Left lobe of liver (tissue), 2 donors: ENCODE measurements at places on chromosomes 5 and 9. TPM values are rescaled to one million over a fixed set of nuclear protein-coding genes. Genes with fewer than 3 reads are reported as not detected.

Gene FOXD4
- total RNA-seq = not detected

DNA sequence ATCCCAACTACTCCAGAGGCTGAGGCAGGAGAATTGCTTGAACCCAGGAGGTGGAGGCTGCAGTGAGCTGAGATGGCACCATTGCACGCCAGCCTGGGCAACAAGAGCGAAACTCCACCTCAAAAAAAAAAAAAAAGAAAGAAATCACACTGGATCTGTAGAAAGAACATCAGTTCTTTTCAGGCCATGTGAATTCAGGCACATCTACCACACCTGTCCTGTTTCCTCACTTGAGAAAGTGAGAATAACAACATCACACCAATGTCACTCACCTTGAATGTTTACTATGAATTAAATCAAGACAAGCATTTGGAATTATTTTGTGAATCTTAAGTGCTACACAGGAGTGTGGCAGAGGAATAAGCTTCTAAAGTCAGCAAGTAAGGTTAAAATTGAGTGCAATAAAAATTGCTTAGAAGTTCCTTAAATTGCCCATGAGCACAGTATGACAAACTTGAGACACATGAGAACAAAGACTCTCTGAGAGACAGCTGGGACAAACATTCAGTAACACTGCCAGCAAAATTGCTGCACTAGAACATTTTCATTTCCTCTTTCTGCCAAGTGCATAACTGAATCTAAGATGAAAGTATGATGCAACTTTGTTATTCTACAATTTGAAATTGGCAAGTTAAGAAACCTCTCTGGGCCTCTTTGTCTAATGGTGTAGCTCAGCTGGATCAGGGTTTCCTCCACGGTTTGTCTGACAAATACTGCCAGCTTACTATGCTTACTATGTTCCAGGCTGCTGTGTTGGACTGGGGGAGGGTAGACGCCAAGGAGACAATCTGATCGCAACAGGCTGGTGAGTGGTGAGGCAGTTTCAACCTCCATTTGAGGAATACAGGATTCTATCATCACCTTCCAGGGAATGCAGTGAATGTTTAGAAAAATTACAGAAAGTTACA is 1.9 kb upstream of the RIC1 start:
- DNase-seq = no peak

GRCh38 chr9:23622396-23622795 is 203.6 kb downstream of the ELAVL2 start:
- DNase-seq = no peak

GRCh38 chr9:110148384-110148783 is 59.6 kb downstream of the C9orf152 start:
- no peak for DNase-seq

DNA sequence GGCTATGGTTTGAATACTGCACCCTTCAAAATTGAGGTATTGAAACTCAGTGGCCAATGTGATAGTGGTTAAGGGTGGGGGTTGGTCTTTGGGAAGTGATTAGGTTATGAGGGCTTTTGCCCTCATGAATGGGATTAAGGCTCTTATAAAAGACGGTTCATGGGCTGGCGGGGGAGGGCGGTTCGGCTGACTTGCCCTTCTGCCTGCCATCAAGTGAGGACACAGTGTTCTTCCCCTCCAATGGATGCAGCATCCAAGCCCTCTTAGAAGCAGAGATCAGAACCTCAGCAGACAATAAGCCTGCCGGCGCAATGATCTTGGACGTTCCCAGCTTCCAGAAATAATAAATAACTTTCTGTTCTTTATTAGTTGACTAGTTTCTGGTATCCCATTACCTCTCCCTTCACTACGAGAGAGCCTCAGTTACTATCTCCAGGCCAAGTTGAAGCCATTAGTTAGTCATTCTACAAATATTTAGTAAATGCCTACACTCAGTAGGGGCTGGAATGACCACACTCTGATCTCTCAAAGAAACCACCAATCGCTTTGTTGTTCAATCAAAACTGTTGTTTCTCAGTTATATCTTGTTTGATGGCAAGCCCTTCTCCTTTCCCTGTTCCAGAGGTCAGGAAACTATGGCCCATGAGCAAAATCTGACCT is 219.3 kb downstream of the TSSK1B start:
- no peak for DNase-seq

Gene C1QTNF3
- 1.9 TPM for total RNA-seq

Gene FOXD4L3
- not detected for total RNA-seq

Gene IL33
- total RNA-seq = 9.3 TPM

Gene RGS7BP
- 0.48 TPM for total RNA-seq

DNA sequence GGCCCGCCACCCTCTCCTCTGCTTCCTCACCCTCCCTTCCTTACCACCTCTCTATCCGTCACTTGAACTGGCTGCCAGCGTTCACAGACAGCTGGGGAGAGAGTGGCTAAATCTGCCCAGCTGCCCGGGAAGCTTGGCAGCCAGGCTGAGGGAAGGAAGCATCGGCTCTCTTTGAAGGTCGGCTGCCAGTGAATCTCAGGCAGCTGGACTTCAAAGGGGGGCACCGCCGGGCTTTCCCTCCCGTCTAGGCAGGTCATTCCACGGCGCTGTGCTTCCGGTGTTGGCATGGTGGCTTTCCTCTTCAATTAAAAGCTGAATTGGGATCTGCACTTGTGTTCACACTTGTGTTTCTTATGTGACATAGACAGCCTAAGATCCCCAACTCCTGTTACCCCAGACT is 174.0 kb downstream of the GDNF start:
- DNase-seq = no peak

DNA sequence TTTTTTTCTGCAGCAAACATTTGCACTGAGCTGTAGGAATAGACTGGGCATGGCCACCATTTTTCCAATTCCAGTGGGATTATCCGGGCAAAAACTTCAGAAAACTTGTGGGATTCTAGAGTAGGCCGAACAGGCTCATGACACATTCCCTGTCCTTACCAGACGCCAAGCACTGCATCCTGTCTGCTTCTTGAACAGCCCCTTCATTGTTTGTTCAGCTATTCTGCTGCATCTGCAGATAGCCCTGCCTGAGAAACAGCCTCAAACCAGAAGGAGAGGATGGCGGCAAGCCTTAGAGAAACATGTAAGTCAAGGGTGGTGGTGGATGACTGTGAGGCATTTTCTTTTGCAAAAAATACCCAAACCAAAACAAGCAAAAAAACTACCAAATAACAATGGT is 111.8 kb upstream of the NTRK2 start:
- no peak for DNase-seq

- DNase-seq = no peak
These were observed 4.5 kb upstream of the TLE1 start for GRCh38 chr9:81693671-81694378.

DNA sequence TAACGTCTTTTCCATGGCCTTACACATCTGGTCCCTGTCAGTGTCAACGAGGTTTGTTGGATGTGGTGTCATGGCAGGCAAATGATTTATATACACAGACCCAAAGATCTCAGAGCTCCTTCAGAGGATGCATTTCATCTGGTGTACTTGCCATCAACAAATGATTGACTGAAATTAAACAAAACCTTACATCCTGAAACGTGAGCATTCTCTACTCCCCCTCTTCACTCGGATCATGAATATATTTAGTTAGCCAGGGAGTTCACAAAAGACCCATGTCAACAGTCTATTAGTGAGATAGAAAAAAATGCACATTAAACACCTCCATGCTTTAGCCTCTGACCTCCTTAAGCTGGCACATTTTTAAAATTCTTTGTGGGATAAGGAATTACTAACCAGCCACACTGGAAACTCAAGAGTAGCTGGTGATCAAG is 215.6 kb downstream of the EFNA5 start:
- no peak for DNase-seq

- DNase-seq = no peak
These were observed 21.0 kb downstream of the ANKH start for GRCh38 chr5:14850419-14851049.

DNA sequence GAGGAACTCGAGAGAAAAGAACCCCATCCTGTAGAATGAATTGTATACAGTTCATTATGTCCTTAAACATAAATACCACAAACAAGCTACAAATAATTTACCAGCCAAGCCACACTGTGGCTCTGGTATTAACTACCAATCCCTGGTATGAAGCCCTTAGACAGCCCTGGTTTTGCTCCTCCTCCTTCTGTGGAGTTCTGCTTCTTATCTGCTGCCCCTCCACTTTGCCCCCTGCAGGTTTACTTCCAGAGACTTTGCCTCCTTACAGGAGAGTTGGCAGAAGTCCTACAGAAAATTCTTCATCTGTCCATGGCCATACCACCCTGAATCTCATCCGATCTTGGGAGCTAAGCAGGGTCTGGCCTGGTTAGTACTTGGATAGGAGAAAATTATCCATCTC is 219.8 kb downstream of the ACTL7B start:
- no peak for DNase-seq

DNA sequence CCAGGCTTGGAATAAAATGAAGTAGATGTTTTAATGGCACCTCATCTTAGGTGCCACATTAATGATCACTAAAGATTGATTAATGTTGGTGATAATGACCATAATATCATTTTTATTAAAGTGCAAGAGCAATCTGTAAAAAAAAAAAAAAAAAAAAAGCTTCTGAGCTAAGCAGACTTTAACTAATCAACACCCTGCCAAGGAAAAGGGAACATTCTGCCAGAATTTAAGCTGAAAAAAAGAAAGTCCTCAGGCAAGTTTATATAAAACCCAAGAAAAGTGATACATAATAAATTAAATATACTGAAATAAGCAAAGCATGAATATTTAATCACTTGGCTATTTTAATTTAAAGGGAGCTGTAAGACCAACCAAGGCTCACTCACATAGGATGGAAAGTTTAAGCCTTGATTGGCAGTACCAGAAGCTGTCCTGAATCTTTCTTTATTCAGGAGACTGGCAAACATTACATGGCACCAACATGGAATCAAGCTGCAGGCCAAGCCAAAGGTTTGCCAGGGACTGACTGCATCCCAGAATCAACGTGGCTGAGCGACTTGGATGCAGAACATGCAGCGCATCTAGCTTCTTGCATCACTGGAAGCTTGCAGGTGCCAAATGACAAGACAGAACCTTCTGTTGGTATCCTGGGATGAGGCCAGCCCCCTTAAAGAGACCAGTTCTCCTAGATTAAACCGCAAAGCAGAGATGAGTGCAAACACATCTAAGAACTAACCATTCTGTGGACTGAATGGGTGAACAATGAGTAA is 413.6 kb downstream of the ENC1 start:
- DNase-seq = no peak

DNA sequence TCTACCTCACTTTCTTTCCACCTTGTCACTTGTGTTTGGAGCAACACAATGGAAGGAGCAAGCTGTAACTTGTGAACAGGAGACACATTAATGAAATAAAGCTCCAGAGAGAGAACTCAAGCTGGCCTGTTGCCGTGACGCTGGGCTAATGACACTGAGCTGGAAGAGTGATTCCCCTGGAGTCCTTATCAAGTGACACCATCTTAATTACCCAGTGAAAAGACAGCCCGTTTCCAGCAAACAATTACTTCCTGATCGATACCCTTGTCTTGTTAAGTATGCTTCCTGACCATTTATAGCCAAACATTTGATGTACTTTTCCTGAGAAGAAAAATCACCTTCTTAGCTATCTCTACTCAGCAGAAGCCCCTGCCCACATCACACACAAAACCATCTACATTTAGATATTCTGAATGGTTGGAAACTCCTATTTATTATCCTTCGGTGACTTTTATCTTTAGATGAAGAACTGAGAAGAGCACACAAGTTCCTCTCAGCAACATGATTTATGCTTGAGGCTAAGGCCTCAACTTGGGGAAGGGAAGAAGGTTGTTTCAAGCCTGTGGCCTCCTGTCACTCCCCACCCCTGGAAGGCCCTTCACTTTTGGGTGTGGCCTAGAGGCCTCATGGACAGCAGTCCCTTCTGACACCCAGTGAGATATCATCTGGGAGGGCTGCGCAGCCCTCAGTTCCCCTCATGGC is 34.1 kb downstream of the CRHBP start:
- no peak for DNase-seq

DNA sequence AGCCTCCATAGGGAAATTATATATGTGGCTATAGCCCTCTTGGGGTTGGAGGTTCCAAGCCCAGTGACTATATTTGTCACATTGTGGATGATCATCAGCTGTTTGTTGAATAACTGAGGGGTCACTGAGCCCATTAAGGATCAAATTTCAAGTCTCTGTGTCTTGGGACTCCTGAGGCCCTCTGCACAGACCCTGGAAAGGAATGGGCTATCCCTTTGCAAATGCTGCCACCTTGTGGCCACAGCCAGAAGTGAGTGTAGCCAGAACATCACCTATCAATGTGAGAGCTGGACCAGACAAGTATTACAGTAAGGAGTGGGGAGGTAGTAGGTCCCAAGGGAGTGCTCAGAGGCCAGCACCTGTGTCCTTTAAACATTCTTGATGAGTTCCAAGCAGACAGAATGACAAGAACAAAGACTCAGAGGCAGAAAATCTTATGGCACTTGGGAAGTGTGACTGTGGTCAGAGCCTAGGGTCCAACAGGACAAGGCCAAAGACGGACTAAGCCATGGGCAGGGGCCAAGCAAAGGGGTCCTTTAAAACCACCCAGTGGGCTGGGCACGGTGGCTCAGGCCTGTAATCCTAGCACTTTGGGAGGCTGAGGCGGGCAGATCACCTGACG is 8.2 kb downstream of the RPP25L start:
- DNase-seq = peak; percentile 82

Gene IFNE
- total RNA-seq = not detected

GRCh38 chr5:143134269-143134668 is 269.2 kb downstream of the NR3C1 start:
- DNase-seq = no peak

DNA sequence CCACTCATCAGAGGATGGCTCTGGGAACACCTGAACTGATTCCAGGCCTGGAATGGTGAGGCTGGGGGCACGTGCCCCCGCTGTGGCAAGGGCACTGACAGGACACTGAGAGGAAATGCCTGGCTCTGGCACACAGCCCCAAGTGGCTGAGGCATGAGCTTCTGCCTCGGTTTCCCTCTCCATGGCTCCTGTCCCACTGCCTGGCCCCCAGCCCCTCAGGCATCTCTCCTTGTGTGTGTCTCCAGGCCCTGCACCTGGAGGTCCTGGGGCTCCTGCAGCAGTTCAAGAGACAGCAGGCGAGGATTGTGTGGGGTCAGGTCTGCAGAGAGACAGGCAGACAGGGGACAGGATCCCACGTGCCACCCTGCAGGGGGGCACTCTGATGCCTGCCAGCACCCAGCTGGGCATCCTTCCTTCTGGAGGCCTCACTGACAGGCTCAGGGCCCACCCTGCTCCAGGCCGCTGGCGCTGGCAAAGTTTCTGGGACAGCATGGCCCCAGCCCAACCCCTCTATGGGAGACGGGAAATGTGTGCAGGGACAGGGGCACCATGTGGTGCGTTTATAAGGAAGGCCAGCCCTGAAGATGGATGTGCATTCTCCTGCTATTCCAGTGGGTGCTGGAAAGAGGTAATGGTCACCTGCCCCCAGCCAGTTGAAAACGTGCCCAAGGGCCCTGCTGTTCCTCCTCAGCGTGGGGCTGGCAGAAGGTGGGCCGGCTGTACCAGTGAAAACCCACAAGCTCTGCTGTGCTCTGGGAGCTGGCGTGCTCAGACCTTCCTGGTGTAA is 66.0 kb downstream of the RASGEF1C start:
- no peak for DNase-seq

- DNase-seq = no peak
These were observed 18.1 kb upstream of the SCAI start for GRCh38 chr9:125161284-125161918.
